ENCODE measurements at places on chromosomes 5 and 9.

DNA sequence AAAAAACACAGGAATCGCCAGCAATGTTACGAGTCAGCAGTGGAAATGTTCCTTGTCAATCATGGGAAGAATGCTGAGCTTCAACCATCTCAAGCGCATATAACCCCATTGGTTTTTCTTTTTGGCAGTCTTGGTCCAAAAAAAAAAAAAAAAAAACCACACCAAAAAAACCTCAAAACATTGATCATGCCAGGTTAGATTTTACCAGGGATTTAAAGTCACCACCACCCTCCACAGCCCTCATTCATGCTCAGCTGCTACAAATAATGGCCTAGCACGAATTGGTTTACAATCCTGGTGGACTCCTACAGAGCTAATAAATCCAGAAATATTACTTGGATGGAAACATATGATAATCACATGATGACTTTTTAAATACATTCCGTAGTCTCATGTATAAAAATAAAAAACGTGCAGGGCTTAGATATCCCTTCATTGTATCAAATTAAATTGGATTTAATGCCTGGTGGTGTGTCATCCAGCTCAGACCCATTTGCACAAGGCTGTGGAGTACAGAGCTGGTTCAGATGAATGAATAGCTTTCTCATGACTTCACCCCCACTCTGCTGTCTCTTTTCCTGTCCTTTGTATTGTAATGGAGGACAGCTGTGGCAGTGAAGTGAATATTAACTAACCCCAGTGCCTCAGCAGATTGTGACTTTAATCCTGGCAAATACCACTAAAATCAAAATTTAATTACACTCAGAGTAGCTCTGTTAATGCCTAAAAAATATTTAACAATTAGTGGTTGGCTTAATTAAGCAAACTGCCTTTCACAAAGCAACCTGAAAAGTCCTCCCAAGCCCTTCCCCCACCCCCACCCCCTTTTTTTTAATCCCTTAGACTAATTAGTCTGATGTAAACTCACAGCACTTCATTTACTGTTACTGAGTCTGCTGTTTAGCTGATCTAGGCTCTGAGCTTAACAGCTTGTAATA is 626.5 kb upstream of the ZNF608 start:
- DNase-seq, result peak; percentile 35

DNA sequence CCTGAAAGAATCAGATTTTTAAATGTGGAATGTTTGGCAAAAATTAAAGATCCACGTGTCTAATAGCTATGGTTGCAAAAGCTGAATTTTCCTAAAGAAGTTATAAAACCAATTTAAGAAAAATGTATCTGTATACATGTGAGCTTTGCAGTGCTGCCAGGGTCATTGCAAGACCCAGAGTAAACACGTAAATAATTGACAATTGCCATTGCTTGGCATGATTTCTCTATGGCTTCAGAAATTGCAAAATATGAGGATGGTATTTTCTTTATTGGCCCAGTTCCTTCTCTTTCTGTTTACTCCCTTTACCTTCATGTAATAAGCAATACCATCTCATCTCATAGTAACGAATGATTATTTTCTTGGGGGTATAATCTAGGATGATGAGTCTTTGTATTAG is 123.9 kb downstream of the ERCC6L2 start:
- DNase-seq, result no peak

GRCh38 chr5:149413477-149414210 is 34.6 kb upstream of the IL17B start:
- DNase-seq, result no peak

DNA sequence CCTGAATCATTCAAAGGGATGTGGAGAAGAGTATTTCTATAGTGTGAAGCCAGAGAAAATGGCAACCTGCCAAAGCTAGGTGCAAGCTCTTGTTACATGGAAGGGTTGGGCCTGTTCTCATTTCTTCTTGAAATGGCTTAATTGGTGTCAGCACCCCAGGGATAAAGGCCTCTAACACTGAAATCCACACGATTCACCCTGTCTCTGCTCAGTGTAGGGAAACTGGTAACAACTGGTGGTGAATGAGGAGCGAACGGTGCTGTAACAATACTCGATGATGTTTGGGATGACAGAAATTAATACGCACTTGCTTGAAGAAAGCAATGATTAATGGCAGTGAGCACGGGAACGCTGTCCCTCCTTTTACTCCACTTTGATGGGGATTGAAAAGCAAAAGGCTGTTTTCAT is 16.2 kb downstream of the PBX3 start:
- peak; percentile 98 for DNase-seq

DNA sequence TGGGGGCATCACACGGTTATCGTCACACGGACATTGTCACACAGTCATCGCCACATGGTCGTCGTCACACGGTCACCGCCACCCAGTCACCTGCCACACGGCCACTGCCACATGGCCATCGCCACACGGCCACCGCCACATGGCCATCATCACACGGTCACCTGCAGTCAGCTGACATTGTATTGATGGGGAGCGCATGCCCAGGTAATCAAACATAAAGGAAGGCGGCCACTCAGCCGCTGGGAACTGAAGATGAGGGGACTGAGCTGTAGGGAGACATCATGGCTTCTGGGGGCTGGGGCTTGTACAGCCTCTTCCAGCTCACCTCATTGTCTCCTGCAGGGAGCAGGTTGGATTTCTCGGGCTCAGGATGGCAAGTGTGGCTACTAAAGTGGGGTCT is 49.2 kb downstream of the MRPL36 start:
- no peak for DNase-seq

- DNase-seq, result no peak
Measured at GRCh38 chr9:133080161-133080560, 18.4 kb downstream of the CEL start.

- DNase-seq, result no peak
Measured at GRCh38 chr9:19490828-19491227, 82.0 kb downstream of the ACER2 start.

DNA sequence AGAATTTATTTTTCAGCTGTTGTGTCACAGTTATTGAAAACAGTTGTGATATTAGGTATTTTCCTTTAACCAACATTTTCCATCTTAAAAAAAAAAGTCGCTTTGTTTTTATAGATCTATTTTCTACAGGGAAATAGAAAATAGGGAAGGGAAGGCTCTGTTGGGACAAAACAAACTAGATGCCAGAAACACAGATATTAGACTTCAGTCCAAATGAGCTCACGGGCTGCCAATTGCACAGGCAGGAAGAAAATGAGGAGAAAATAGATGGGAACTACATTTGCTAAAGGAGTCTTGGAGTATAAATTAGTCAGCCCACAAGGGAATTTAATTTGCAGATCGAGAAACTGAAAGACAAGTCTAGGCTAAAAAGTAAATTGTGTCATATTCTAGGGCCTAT is 21.4 kb upstream of the ISOC1 start:
- no peak for DNase-seq

- no peak for DNase-seq
Measured at GRCh38 chr5:97425511-97425910, 242.5 kb upstream of the RIOK2 start.

- no peak for DNase-seq
Measured at GRCh38 chr5:177249761-177250537, 53.6 kb downstream of the RAB24 start.

GRCh38 chr5:17113174-17113958 is 104.1 kb upstream of the BASP1 start:
- DNase-seq, result no peak

DNA sequence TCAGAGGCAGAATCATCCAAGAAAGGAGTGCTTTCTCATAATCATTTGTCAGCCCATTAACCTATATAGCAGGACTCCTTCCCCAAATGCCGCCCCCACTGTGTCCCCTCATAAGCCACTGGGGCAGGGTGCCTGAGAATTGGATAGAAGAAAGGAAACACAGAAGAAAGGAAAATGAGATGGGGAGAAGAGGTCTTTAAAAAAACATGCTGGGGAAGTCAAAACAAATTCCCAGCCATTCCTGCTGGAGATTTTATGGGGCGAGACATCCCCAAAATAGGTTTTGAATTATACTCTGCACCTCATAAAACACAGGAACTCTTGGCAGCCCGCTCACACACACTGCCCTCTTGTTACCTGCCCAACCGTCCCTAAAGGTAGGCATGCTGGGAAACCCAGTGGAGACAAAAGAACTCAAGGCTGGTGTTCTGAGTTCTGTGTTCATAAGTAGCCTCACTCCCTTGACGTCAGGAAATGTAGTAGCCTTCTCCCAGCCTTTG is 19.7 kb downstream of the ASTN2 start:
- no peak for DNase-seq

DNA sequence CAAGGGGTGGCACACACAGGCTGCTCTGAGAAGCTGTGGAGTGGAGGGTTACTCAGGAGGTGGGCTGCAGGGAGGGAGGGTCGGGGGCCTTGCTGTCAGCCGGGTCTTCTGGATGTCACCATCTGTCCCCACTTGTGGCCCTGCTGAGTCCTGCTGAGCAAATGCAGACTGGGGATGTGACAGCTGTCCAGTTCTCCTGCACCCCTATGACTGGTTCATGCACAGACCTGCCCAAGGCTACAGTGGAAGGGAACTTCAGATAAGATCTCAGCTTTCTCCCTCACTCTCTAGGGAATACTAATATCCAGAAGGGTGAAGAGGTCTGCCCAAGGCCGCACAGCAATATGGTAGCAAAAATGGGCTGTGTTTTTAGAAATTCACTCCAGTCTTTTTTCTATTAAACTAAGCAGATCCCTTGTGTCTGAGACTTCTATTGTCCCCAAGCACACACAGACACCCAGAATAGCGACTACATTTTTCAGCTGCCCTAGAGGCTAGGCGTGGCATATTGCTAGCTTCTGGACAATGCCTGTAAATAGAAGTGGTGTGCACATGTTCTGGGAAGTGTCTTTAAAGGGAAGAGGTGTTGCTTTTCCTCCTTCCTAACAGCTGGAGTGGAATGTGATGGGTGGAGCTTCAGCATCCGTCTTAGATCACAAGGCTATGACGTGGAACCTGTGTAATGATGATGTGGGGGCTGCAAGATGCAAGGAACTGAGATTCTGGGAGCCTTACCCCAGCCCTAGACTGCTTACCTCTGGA is 51.1 kb upstream of the TBC1D2 start:
- DNase-seq, result no peak

DNA sequence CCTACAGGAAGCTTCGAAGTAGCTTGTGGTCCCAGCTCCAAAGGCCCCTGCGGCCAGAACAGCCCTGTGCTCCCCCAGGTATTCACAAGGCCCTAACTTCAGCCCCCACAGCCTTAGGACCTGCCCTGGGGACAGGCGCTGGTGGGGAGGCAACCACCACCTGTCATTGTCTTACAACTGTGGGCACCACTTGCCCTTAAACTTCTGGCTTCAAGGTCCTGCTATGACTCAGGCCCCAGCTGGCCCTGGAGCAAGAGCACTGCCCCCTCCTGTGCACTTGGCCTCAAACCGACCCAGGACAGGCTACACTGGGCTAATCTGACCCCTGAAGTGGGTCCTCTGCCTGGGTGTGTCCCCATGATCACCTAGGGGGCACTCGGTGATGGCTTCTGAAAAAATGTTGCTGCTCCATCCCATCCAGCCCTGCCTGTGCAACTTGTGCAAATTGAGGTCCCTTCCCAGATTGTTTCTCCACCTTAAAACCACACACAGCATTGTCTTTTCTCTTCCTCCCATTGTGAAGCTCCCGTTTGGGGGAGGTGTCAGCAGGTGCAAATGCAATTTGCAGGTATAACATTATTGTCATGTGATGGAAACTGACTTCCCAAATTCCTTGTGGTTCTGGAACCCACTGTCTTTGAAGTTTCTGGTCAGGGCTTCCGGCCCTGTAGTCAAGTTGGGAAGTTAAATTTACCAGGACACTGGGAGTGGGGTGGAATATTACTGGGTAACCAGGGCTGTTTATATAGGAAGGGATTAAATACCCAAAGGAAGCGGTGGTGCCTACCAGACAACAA is 1.1 kb upstream of the PROB1 start:
- DNase-seq, result no peak

GRCh38 chr9:69293156-69293555 is 31.9 kb upstream of the ENTREP1 start:
- DNase-seq, result no peak

DNA sequence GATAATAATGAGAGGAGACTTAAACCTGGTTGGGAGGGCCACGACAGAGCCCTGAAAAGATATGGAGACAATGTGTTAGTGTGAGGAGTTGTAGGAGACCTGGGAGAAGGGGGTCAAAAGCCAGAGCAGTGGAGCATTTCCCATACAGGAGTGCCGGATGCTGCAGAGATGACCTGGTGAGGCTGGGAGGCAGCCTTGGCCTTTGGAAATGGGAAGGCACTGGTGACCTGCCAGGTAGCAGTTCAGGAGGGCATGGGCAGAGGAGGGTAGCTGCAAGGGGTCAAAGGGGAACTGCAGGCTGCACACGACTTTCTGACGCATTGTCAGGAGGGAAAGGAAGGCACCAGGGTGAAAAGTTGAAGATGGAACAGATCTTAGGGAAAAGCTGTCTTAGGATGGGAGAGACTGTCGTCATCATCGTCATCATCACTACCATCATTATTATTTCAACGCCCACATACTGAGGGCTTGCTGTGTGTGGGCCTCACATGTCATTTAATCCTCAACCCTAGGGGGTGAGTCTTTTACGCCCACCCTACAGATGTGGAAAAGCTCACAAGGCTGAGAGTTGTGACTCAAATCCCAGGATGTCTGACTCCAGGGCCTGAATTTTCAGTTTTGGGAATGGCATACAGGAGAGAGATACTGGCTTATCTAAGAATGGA is 13.3 kb downstream of the ARAP3 start:
- no peak for DNase-seq

DNA sequence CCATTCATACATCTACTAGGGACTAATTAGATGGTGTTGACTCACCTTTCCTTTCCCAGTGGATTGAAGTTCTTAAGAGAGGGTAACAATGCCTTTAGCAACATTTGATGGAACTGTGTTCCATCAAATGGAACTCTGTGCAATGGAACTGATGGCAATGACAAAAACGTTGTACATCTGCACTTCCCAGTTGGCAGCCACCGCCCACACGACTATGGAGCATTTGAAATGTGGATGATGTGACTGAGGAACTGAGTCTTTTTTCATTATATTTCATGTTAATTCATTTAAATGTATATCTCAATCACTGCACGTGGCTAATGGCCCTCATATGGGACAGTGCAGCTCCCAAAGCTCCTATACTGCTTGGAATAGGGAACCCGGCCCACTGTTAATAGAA is 39.0 kb upstream of the ICE1 start:
- no peak for DNase-seq

GRCh38 chr9:79043916-79044315 is 527.8 kb upstream of the TLE4 start:
- no peak for DNase-seq

GRCh38 chr9:19623941-19624340 is 164.9 kb downstream of the SLC24A2 start:
- DNase-seq, result peak; percentile 35

DNA sequence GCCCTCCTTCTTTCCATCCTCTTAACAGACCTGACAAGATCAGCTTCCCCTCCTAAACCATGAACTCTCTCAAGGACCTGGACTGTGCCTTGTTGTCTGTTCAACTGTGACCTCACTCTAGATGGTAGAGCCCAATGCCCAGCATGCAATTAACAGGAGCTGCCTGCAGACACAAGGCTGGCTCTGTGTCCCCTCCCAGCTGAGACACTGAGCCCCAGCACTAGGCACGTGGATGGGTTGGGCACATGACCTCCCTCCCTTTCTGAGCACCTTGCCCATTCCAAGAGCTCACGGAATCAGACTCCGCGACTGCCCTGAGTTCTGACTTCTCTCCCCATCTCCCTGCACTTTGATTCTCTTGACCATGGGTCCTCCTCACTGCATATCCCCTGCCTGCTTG is 93.5 kb upstream of the LRRTM2 start:
- no peak for DNase-seq
